ENCODE measurements at places on chromosomes 3 and 15.

DNA sequence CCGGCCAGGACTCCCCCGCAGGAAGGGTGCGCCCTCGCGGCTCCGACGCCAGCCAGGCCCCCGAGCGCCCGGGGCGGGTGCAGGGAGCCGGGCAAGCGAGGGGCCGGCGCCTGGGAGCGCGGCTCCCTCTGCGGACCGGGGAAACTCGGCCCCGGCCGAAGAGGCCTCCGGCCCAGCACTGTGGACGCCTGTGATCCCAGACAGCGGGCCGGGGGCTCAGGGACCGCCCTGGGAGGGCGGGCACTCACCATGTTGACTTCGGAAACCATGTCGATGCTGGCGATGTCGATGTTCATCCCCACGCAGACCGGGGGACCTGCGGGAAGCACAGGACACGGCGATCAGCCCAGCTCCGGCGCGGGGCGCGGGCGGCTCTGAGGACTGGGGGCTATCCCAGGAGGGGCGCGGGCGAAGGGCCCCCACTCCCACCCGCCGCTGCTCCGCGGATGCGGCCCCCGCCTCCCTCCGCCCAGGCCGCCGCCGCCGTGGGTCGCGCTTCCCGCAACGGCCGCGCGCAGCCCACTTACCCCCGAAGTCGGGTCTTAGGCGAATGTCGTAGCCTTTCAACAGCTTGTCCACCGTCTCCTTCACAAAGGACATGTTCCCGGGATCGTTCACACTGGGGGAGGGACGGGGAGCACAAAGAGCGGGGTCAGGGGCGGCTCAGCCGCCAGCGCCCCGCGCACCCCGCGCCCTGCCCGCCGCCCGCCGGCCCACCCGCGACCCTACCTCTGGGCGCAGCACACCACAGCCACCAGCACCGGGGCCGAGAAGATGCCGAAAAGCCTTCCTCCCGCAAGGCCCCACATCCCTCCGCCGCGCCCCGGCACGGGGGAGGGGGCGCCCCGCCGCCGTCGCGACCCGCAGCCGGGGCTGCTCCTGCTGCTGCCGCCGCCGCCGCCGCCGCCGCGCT lies at the start of gene GABRB3:
TSS of gene GABRB3 (minus strand) at position 913 of the 913 bp plus-strand sequence.
- DNase-seq: no peak

DNA sequence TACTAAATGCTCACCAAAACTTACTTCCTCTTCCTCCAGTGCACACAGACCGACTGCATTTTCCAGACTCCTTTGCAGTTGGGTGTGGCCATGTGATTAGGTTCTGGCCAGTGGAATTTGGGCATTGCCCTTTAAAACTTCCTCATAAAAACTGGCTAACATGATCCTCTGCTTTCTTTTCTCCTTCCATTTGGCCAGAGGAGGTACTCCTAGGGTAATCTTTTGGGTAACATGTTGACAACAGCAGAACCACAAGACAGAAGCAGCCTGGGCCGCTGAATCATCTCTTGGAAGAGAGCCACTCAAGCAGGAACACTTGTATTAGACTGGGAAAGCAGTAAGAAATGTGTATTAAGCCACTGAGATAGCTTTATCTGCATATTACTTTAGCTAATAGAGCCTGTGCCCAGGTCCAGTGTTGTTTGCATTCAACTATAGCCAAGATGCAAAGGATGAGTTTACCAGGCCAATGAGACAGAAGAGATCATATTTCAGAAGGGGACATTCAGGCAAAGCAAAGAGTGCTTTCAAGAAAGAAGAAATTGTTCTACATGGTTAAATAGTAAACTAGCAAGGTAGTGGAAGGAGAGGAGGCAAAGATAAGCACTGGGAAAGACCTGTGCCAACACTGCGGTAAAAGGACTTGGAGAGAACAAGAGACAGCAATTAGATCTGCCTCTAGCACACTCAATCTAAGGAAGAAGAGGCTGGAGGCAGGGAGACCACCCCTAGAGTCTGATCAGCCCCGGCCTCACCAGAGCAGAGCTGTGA lies 79.8 kb downstream of the PLCH1 start:
- DNase-seq: peak; percentile 68

DNA sequence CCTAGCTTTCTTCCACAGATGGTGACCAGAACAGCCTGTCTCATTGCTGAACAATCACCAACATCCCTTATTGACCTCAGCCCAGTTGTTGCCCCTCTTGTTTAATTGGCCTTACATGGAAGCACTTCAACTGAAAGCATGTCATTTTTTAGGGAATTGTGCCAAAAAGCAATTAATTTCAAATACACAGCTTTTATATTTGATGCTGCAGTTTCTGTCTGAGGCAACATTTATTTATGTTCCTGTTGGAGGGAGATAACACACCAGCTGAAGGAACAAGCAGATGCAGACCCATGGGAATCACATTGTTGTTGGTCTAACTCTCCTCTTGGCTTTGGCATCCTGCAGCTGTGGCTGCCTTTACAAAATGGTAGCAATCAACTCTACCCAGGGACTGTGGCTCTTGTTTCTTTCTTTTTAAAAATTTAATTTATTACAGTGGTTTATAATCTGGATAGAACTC lies 498.1 kb upstream of the RGMA start:
- DNase-seq: no peak

DNA sequence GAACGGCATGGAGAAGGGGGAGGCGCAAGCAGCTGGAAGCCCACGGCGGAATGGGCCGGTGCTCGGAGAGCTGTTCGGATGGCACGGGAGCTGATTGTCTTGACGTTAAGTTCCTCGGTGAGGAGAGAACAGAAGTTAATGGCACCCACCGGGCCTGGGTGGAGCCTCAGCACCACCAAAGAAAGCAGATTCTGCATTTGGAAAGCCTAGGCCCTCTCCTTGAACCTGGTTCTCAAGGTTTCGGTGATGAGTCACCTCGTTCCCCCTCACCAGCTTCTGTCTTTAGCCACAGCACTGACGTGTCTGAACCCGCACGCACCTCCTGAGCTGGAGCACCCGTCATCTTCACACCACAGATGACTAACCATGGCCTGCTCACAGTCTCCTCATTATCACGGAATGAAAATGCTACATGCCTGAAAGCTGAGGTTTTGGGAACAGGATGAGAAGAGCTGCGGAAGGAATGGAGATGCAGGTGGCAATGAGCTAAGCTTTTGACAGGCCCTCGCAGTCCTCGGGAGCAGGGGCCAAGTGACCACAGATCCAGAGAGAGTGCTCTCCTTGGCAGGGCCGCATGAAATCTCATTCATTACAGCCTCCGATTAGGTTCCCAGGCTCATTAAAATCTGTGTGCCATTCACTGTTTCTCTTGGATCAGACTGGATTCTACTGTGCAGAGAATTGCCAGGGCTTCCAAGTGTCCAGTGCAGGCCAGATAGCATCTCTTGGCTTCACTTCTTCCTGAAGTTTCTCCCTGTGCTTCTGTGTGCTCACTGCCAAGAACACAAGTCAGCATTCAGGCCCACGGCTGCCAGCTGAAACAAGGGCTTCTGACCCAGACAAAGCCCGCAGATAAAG lies 96.3 kb upstream of the DLG1 start:
- peak; percentile 69 for DNase-seq

DNA sequence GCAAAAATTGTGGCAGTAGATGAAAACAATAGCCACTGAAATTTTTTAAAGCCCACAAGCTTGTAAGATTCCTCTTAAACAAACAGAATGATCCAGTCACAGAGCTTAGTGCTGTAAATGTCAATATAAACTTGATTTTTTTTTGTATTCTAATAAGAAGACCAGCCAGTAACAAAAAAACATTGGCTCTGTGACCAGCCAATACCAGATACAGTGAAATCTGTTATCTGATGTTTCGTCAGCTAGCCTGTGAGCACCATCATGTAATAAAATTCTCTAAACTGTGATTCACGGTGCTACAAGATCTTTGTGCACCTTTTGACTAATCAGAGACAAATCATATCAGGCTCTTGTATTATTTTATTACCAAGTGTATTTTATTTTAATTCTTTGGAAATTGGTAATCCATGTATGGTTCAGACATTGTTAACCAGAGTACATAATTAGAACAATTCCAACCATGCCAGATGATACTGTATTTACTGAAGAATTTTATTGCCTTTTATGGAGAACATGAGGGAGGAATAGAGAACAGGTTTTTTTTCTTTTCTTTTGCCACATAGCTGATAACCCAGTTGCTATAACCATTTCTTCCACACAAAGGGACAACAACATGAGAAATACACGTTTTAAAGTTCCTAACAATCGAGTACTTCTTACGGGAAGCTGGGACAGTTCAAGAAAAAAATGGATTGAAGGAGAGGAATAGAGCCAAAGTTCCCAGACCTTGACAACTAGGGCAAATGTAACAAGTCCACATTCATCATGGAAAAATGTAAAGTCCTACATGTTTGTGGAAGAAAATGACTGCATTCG lies 71.9 kb downstream of the FILIP1L start:
- peak; percentile 89 for DNase-seq
